ENCODE measurements at places on chromosomes 13 and 19. TPM values are rescaled to one million over a fixed set of nuclear protein-coding genes. Genes with fewer than 3 reads are reported as not detected.

Gene CYP2A6
- total RNA-seq = not detected

DNA sequence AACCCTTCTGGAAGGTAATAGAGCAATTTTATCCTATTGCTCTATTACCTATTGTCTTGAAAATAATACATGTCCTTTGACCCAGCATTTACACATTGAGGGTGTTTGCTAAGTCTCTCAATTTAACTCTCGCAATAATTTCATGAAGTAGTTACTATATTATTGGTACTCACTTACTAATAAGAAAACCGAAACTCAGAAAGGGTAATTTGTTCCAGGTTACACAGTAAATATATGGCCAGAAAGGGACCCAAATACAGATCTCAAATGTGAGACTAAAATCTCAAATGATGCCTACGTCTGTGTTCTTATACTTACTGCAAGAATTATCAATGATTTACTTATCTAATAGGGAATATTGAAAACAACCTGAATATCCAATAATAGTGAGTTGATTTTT is 29.7 kb upstream of the FAM216B start:
- peaks cover 13% of the 10 kb centered on the region for H3K4me1 ChIP-seq
- DNase-seq = no peak
- H3K27ac ChIP-seq = no peak overlapping the region
- H3K36me3 ChIP-seq = no peaks in the 10 kb centered on the region

DNA sequence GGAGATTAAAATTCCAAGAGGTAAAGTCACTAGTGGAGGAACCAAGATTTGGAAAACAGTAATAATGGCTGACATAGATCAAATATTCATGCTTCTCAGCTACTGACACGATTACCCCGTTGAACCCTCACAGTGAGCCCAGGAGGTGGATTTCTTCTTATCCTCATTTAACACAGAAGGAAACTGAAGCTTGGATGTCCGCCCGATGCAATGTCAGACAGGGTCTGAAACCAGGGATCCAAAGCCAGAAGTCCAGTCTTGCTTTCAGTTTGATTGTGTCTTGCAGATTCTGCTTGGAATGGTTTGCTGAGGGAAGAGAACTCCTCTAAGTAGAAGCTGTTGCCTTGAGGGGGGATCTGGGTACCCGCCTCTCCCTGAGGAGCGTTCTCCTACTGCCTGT is 404.7 kb downstream of the KCNRG start:
- peaks cover 23% of the 10 kb centered on the region for H3K4me1 ChIP-seq
- no peaks in the 10 kb centered on the region for H3K27me3 ChIP-seq
- DNase-seq = no peak
- H3K27ac ChIP-seq = no peak overlapping the region

Gene KXD1
- 110 TPM for total RNA-seq
